BE2C (cell line): ENCODE measurements at places on chromosomes 5 and 9.

- DNase-seq, result peak; percentile 83
Observed at GRCh38 chr9:136439481-136440408, at the start of gene INPP5E. Gene INPP5E, minus strand, starts transcription at chr9:136439845. Its CDS starts 426 bp downstream, at chr9:136439419.

DNA sequence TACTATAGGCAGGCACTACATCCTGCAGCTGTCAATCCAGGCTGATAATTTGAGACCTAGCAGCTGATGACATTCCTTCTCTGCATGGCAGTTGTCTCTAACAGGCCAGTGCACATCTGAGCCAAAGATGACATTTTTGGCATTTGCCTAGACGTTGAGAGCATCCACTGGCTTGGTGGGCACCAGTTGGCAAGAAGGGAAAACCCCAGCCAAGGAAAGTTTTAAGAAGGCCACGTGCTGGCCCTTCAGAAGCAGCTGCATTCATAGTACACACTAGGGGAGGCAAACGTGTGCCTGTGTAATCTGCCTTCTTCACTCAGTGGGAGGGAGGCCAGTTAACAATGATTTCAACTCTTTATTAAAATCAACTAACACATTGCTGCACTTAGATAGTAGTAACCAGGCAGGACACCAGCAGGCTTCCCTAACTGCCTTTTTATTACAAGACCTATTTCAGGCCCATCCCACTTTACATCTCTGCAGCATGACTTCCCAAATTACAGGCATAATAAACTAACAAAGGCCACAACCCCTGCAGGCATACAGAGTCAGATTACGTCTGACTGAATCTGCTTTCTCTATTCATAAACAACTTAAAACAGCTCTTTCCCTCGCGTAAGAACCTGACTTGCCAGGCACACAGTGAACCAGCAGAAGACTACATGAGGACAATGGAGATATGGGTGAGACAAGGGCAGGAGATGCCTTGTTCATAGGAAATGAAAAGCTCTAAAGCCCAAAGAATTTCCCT, 576.3 kb downstream of the PDE4D start:
- DNase-seq, result peak; percentile 63

DNA sequence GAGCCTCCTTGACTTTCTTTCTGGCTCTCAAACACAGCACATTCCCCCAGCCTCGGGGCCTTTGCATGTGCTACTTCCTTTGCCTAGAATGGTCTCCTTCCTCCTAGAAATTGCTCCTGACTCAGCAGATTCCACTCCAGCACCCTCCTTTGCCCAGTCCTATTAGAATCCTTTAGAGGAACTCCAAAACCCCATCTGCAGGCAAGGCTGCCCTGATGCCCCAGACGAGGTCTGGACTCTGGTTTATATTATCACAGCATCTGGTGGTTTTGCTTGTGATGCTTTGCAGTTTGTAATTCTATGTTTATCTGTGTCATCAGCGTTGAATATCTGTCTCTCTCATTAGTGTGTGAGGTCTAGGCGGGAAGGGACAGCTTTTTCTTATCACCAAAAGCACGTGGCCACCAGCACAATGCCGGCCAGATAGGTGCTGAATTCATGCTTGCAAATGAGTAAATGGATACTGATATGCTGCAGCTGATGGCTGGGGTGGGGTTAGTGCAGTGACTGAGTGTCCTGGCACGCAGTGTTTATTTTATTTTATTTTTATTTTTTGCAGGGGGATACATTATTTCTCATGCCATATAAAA, 30.0 kb upstream of the ANKH start:
- DNase-seq, result no peak

DNA sequence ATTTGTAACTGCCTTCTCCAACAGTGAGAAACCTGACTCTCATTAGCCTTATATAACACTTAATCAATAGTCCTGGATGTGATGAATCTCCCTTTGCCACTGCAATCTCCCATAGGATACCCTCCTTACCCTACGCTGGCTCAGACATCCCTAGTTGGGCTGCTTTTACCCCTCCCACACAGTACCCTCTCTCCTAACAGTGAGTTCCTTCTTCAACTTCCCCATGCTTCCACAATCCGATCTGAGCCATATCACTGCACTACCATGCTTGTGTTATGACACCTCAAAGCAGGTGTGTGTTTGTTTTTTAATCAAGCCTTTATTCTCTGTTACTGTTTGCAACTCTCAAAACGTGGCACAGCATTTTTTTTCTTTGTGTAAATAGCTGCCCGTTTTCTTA, 60.5 kb upstream of the C9orf72 start:
- no peak for DNase-seq

DNA sequence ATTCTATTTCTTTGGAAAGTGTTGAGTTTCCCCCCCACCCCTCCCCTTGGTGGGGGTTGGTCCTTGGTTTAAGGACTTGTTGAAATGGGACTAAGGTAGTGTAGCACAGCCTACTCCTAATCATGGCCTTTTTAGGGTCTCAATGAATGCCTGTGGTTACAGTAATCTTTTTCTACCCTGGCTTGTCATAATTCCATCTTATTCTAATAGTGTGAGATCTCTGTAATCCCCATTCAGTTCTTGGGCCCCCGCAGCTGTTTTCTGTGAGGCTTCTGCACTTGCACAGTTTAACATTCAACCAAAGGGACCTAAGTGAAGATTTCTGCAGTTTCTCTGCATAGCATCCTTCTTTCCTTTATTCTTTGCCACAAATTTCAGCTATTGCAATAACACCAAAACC, 30.7 kb downstream of the TNFSF15 start:
- no peak for DNase-seq

GRCh38 chr5:61234019-61234418, 71.8 kb upstream of the SMIM15 start:
- DNase-seq, result no peak

DNA sequence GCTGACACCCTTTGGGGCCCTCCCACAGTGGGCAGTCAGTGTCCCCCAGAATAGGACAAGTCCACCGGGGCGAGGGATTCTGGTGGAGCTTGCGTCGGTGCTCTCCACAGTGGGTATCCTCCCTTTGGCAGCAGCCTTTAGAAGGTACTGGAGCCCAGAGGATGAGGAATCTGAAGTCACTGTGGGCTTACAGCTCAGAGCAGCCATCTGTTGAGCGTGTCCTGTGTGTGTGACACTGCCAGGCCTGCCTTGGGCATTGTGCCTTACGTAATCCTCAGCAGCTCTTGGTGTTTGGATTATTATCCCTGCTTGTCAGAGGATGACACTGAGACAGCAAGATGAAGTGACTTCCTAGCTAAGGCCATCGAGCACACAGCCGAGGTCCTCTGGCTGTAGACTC, 12.6 kb downstream of the URM1 start:
- no peak for DNase-seq

DNA sequence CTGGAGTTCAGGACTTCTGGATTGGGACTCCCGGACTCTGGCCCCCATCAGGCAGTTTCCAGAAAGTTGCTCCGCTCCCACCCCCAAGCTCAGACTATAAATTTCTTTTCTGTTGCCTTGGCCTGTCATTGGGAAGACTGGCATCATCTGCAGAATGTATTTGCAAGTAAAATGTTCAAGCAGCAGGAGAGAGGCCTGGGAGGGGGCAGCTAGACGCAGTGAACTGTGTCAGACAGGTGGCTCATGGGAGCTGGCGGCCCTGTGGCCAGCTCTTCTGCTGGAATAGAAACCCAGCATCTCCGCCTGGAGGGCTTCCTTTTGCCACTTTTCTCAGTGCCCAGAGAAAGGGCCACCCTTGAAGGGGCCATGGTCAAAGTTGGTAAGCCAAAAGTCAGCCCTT, 16.0 kb downstream of the INSYN2B start:
- no peak for DNase-seq

GRCh38 chr9:13958672-13959071, 355.3 kb downstream of the NFIB start:
- DNase-seq, result no peak

DNA sequence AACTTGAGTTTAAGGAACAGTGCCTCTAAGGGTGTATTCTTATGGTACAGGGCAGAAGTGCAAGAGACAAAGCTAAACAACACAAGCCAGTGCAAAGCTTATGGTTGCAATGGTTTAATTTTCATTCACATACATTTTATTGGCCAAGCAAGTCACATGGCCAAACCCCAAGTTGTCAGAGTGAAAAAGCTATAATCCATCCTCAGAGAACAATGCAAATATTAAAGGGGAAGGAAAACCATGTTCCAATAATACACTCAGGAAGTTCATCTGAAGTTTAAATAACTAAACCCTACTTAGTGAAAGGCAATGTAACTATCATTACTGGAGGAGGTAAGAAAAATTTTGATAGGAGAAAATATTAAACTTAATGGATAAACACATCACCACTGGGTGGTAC, 26.6 kb upstream of the TLR4 start:
- DNase-seq, result no peak

- no peak for DNase-seq
Observed at GRCh38 chr5:165134155-165134554, 1628.7 kb downstream of the MAT2B start.

- DNase-seq, result no peak
Observed at GRCh38 chr9:121972501-121972981, 120.6 kb downstream of the TTLL11 start.

DNA sequence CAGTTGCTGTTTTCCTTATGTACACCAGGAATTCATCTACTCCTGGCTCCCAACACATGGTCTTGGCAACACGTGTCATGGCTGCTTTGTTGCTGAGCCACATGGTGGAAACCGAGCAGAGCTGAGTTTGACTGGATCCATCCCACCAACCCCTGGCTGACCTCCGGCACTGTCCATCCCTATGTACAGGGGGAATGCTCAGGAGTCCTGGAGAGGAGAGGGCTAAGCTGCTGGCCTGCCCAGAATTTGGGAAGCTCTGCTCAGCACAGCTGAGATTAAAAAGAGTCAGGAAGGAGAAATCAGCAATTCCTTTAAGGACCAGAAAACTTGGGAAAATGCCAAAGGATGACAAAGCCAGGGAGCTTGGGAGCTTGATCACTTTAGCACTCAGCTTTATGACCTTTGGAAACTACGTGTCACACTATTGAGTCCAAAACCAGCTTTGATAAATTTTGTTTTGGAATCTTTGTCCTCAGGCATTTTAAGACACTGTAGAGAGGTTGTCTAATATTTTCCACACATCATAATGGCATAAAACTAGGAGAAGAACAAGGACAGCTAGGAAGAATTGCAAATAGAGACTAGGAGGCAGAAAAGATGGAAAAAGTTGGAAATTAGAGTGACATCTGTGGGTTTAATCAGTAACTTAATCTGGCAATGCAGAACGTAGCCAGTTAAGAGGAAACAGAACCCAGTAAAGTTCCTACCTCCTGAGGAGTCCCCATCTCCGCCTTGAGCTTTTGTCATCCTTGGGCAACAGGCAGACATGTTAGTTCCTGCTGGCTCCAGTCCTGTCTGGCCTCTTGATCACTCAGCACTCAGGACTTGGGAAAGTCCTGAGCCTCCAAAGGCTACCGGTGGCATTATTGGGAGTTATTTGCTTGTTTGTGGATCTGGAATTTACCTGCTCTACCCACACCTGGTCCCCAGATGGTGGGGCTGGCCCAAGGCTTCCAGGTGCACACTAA, 62.5 kb upstream of the PLPP1 start:
- DNase-seq, result no peak

- no peak for DNase-seq
Observed at GRCh38 chr5:9343146-9343850, 202.6 kb downstream of the SEMA5A start.

DNA sequence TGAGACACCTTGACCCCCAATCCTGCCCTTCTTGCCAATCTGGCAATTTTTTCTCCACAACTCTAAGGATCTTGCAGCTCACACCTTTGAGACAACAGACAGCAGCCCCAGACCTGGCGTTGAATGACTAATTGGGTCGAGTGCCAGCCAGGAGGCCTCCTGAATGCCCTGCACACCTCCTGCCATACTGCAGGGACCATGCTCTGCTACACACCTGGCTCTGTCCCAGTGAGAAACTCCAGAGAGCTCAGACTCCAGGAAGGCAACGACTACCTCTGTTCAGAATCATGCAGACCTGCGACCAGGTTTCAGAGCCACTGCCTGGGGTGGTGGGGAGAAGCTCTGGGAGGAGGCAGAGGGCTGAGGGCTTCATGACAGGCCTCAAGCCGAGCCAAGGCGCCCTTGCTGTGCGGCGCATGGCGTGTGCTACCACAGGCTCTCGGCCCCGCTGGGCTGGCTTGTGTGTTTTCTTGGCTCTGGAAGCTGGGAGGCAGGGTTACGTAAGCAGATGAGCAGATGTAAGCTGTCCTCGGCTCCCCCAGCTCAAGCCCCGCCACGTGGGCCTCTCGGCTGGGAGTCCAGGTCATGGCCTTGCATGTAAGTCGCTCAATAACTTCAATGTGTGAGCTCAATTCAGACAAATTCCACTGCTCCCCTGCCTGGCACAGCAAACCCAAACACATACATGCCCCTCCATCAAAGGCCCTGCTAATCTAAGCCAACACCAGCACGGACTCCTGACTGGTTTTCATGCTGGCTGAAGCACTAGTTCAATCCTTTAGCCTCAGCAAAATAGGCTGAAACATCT, 27.5 kb downstream of the B4GALT1 start:
- peak; percentile 29 for DNase-seq

DNA sequence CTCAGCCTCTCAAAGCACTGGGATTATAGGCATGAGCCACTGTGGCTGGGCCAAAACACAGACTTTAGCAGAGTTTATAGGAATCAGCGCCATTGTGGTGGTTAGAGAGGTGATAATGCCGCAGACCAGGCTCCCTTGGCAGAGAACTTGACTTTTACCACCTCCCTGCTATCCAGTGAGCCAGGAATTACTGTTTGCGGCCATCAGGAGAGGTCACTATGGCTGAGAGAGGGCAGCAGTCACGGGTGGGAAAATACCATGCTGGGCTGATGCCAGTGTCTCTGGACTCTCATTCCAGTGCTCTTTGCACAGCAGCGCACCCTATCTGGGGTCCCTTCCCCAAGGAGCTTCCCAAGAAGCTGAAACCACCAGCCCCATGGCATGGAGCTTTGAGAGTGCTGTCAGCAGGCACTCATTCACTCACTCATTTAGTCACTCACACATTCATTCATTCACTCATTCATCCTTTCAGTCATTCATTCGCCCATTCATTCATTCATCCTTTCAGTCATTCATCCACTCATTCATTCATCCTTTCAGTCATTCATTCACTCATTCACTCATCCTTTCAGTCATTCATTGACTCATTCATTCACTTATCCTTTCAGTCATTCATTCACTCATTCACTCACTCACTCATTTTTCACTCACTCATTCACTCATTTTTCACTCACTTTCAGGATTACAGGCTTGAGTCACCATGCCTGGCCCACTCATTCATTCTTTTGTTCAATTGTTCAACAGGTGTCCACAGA, 27.3 kb upstream of the RNU6ATAC start:
- peak; percentile 3 for DNase-seq

DNA sequence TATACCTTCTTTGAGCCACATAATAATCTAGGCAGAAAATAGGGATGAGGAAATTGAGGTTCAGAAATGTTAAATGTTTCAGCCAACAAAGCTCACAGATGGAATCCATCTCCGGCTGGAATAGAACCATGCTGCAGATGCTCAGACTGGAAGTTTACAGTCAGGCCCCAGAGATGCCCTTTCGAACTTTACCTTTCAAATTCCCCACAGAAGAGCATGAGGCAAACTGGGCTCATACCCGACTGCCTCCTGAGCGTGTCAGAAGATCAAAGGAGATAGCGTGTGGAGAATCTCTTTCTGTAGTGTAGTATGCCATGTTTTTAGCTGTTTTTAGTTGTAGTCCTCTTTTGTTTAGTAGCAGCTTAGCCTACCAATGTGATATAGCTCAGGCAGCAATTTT, 72.0 kb upstream of the DAP start:
- DNase-seq, result no peak

GRCh38 chr5:131286400-131286715, 22.5 kb downstream of the CDC42SE2 start:
- no peak for DNase-seq
